NCI-H2081 (cell line): ENCODE measurements at places on chromosomes 7 and 10.

- DNase-seq: peak; percentile 25
Measured at GRCh38 chr10:89301721-89302445, at the start of gene IFIT2. Gene IFIT2 (plus strand): TSS chr10:89302046. CDS start chr10:89302124, 78 bp downstream.

GRCh38 chr7:141118767-141119166 lies 44.9 kb downstream of the TMEM178B start:
- no peak for DNase-seq

- DNase-seq: no peak
Measured at GRCh38 chr7:104643587-104644217, 315.3 kb downstream of the LHFPL3 start.

GRCh38 chr7:132097550-132098134 lies 478.6 kb downstream of the PLXNA4 start:
- DNase-seq: no peak

DNA sequence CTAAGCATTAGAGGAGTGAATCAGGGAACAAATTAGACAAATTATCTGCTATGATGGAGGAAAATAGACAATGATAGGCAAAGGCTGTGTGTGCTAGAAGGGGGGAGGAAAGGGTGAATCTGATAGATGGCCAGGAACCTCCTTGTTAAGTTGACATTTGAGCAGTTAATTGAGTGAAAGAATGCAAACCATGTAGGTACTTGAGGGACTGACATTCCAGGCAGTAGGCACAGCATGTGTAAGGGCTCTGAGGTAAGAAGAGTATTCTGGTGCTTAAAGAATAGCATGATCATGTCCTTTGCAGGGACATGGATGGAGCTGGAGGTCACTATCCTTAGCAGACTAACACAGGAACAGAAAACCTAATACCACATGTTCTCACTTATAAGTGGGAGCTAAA lies 48.6 kb upstream of the TES start:
- no peak for DNase-seq

DNA sequence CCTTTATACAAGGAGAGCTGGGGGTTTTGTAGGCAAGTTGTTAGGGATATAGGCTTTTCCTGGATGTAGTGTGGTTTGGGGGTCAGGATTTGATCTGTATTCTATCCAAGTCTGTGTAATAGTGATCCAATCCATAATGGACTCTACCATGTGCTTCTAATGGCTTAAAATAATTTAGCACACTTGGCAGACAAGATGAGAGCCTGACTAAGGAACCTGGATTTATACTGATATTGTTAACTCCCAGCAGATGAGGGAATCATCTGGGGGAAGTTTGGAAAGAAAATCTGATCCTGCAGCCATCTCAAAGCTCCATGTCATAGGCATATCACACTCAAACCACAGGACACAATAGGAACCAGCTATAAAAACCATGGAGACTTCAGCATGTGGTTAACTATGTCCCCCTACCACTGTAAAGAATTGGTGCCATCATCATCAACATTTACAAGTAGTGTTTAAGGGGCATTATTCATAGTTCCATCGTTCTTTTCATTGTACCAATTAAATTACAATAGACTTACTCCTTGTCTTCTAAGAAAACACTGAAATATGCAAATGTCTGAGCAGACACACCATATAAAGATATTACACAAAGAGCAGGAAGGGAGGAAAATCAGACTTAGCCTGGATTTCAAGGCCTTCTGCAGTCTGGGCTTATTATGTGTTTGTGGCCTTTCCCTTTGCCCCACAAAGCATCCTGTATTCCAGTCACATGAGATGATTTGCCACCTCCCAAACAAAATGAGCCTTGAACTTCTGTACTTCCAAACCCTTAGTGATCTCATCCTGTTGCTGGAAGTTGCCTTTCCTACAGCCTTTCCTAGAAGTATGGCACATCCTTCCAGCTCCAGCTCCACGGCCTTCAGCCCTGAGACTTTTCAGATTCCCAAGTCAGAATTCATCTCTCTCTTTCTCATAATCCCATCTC lies 22.5 kb upstream of the HPS1 start:
- no peak for DNase-seq

GRCh38 chr7:48638041-48638440 lies 286.3 kb upstream of the CDC14C start:
- no peak for DNase-seq
